SW 1271 (cell line): ENCODE measurements at places on chromosomes 4 and X.

DNA sequence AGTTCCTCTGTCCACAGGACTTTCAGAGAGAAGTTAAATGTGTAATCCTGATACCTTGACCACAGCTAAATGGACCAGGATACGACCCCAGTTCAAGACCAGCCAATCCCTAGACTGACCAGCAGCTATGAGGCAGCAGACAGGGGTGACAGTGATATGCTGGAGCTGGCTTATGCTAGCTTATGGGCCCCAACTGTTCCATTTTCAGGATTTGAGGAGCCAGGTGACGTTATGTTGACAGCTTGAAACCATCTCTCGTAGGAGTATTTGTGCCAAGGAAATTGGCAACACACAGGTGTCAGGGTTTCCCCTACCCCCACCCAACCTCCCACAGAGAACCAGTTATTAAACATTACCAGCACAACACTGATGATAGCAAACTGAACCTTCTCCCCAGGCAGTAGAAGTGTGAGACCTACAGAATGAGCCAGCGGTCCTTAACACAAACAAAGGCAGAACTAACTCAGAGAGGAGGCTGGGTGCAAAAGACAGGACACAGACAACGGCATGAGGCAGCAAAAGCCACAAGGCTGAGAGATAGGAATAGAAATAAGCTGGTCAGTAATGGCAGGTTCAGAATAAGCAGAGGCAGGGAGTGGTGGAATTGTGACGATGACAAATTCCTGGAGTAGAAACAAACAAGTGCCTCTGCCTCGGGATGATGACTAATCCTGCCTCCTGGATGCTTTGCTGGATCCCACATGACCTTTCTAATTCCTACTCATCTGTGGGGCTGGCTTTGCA lies 85.6 kb upstream of the CPEB2 start:
- DNase-seq = peak; percentile 24

GRCh38 chr4:71441186-71442169 lies 102.7 kb downstream of the SLC4A4 start:
- DNase-seq = no peak

- DNase-seq = no peak
These were observed 16.3 kb upstream of the DRD5 start for GRCh38 chr4:9765091-9765490.

DNA sequence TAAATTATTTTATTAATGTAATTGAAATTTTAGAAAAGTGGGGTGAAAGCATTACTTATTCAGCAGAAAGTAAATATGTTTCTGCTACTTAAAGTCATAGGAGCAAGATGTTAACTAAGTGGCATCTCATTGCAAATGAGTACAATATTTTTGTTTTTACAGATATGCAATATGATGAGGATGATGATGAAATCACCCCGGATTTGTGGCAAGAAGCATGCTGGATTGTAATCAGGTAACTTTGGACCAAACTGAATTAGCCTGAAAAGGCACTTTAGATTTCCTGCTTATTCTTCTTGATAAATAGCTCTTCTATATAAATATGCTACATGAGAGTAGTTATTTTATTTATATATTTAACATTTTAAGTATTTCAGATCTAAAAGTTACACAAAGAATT lies 7.5 kb downstream of the POLR2B start:
- no peak for DNase-seq

GRCh38 chr4:2469192-2469984 lies 482 bp downstream of the RNF4 start:
- peak; percentile 17 for DNase-seq

DNA sequence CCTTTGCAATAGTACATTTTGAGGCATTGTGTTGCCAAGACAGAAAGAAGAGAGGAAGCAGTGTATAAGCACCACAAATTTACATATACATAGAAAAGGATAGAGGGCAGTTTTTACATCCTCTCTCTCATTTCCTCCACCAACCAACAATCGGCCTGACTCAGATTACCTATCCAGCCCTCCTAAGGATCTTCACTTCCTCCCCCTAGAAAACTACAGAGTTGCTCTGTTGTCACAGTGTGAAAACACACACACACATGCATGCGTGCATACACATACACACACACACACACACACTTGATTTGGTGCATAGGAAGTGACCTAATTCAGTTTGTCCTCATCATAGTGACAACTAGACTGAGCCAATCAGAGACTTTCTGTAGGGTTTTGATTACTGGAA lies 98.8 kb upstream of the SPRY1 start:
- no peak for DNase-seq
